ENCODE measurements at places on chromosomes 12 and 14.

DNA sequence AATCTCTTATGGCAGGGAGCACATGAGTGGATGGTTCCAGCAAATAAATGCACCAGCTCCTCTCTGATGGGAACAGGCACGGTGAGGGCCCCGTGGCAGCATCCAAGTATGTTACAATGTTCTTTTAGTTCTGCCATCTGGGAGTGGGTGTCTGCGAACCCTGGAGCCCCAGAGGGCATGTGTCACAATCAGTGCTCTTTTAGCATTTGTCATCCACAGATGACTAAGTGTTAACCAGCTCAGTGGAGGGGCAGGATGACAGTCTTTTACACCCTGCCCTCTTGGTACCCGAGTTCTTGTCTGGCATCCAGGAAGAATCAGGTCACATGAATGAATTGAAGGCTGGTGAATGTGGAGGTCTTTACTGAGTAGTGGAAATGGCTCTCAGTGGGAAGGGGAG, 560.4 kb upstream of the FLRT2 start:
- DNase-seq: peak; percentile 85

DNA sequence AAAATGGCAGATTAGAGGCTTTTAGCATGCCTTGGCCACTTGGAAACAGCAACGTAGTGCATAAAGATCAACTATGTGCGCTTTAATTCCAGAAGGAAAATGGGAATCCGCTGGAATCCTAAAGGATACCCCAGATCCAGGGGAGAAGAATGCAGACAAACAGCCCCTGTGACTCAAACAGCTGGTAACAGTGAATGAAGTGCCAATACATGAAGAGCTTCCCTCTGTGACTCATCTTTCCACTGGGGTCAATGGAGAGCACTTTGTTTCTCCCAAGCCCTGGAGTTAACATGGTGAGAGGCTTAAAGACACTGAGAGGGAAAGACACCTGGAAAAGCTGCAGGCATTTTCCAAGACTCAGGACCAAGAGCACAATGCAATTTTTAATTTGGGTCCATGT, 263.1 kb downstream of the CEP128 start:
- peak; percentile 52 for DNase-seq

GRCh38 chr14:55433880-55434804, 6.3 kb downstream of the TBPL2 start:
- no peak for DNase-seq

DNA sequence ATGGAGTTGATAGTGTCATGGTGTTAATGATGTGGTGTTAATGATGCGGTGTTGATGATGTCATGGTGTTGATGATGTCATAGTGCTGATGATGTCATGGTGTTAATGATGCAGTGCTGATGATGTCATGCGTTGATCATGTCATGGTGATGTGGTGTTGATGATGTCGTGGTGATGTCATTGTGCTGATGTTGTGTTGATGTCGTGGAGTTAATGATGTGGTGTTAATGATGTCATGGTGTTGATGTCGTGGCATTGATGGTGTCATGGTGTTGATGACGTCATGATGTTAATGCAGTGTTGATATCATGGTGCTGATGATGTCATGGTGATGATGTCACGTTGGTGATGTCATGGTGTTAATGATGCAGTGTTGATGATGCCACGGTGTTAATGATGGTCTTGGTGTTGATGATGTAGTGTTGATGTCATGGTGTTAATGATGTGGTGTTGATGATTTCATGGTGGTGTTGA, 49.1 kb upstream of the RIMBP2 start:
- DNase-seq: peak; percentile 41

DNA sequence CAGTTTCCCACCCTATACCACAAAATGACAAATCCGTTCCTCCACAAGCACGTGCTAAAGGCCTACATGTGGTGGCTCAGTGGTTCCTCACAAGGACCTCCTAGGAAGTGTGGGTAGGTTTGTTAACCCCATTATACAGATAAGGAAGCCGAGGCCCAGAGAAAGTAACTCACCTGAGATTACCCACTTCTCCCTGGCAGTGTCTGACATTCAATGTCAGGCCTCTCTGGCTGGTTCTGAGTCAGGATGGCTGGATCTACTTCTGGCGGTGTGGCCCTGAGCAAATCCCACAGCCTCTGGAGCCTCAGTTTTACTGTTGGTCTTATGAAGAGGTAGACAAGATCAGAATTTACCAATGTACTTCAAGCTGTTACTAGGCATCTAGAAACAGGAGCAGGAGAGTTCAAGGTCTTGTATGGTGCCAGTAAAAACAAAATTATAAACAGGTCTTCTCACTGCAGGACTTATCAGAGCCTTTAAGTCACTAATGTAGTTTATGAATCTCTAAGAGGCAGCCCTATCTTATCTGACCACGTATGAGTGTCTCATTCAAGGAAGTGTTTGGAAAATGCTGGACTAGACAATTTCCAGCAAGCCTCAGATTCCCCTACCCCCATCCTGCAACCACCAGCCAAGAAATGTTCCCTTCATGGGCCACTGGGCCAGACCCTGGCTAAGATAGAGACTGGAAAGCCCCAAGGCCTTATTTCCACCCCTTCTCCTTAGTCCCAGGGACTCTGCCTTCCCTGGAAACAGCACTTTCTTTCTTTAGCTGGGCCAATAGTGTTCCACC, 4.2 kb downstream of the HSPB8 start:
- DNase-seq: no peak

DNA sequence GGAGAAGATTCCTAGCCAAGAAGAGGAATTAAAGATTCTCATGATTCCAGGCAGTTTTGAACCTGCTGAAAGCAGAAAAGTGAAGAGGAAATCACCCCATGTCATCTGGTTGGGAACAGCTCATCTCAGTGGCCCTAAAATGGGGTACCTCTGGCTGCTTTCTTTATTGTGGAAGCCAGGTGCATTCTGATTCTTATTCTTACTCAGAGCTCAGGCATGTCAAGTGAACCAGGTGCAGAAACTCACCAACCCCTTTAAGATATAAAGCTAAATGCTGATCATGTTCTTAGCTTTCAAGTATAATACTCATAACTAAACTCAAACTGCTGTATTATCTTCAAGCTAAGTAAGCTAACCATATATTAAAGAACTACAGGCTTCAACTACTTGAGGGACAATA, 253.9 kb upstream of the ARID2 start:
- peak; percentile 2 for DNase-seq

GRCh38 chr12:111792155-111792855, 25.6 kb downstream of the ALDH2 start:
- peak; percentile 48 for DNase-seq

GRCh38 chr14:93977790-93978581, 1.6 kb upstream of the ASB2 start:
- no peak for DNase-seq

- DNase-seq: peak; percentile 70
Observed at GRCh38 chr12:6766651-6767349, 637 bp downstream of the PTMS start.

- peak; percentile 97 for DNase-seq
Observed at GRCh38 chr14:95507174-95507573, 9.3 kb downstream of the SYNE3 start.

GRCh38 chr12:70486588-70486987, 120.5 kb downstream of the KCNMB4 start:
- no peak for DNase-seq

GRCh38 chr12:22257100-22257499, 77.4 kb downstream of the ST8SIA1 start:
- peak; percentile 82 for DNase-seq

DNA sequence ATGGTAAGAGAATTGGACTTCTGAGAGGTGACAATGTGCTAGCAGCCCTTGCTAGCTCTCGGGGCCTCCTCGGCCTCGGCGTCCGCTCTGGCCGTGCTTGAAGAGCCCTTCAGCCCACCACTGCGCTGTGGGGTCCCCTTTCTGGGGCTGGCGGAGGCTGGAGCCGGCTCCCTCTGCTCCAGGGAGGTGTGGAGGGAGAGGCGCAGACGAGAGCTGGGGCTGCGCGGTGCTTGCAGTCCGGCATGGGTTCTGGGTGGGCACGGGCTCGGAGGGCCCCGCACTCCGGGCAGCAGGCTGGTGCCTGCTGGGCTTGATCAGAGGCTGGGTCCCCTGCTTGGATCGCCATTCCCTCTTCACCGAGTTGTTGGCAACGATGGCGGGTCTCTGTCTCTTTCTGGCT, 226.4 kb upstream of the AMIGO2 start:
- DNase-seq: no peak

GRCh38 chr12:113818283-113818682, 147.8 kb downstream of the RBM19 start:
- DNase-seq: no peak

DNA sequence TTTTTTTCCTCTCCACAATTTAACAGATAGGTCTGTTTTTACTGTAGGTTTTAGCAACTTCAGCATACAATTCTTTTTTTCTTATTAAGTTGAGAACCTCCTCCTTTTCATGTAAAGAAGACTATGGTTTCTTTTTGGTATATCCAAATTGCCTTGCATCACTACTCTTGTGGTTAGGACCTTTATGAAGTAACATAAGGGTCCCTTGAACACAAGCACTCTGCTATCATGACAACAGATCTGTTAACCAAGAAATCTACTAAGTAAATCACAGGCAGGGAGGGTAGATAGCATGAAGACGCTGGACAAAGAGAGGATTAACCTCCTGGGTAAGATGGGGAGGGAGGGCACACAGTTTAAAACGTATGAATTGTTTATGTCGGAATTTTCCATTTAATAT, 380.6 kb downstream of the CCDC91 start:
- DNase-seq: no peak

DNA sequence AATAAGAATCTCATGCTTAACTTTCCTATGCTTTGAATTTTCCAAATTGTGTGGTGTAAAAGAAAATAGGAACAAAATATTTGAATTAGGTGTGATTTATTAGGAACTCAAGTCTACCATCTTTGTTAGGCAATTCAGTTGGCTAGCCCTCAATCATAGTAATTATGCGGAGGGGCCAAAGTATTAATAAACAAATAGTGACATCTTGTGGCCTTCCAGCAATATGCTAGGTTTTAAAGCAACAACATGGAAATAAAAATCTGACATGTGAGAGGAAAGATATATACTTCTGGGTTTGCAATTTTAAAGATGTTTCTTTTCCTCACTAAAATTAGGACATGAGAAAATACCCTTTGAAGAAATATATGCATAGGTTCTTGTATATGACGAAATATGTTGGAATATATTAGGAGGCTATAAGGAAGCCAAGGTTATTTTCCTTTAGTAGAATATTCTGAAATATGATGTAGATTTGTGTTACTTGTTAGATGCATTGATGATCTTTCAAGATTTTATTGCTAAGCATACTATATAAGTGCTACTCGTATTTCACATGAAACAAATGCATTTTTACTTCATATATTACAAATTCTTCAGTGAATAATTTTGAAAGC, 200.4 kb downstream of the PTPRO start:
- peak; percentile 73 for DNase-seq

- DNase-seq: peak; percentile 19
Observed at GRCh38 chr14:24634158-24634557, at the start of gene GZMB. Gene GZMB, minus strand, starts transcription at chr14:24634190. Its CDS starts 30 bp downstream, at chr14:24634160.

DNA sequence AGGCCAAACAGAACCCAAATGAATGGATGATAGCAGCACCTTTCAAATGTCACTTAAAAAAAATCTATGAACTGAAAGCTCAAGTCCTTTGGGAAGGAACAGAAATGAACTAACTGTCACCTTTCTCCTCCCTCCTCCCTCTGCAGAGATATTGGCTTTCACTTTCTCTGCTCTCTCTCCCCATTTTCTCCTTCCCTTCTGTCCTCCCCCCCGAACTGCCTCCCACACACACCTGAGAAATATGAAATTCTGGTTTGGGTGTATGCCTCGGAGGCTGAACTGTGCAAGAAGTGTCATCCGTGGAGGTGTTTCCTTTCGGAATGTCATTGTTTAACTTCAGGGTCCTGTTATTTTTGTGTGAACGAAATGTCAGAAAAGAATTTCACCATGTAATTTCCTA, 87.8 kb downstream of the NEDD1 start:
- DNase-seq: no peak

- DNase-seq: no peak
Observed at GRCh38 chr12:92140896-92141536, 4.6 kb downstream of the BTG1 start.

DNA sequence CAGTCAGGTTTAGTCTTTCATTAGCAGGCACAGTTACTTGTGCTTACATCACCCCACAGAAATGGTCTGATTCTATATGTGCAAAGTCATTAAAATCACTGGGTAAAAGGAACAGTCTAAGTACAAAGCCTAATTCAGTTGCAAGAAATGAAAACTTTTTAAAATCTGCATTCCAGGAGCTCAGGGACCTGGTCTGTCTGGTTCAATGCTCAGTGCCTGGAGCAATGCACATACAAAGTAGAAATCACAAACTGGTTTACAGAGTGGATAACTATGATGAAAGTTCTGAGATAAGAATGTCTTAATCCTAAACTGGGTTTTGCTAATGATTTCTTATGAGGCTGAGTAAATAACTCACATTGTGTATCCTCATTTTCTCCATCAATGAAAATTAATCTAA, 28.7 kb downstream of the LMNTD1 start:
- DNase-seq: peak; percentile 49

DNA sequence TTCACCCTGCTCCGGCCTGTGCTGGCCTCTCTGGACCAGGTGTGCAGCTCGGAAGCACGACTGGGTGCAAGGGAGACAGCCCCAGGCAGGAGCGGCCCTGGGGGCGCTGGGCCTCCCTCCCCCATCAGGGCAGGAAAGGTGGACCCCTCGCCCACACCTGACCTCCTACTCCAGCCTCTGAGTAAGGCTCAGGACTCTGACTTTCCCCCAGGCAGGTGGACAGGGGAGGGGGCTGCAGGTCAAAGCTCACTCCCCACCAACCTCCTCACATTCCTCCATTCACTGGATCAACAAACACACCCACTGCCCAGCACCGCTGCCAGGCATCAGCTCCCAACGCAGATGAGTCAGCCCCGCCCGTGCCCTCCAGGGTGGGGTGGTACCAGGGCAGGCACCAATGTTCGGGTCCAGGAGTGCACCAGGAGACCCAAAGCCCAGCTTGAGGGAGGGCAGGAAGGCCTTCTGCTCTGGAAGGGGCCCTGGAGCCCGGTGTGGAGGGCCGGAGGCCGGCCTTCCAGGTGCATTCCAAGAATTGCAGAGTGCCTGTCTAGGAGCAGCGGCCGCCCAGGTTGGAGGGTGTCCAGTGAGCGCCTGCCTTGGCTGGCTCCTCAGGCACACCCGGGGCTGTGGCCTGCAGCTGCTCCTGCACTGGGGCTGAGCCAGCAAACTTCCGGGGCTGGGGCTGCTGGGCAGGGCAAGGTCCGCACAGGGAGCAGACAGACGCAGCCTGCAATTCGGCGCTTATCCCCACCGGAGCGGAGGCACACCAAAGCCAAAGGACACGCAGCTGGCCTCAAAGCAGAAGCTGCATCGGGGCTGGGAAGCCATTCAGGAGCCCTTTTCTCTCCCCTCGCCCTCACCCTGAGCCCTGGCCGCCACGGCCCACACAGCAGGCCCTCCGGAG, 1.6 kb upstream of the INF2 start:
- DNase-seq: peak; percentile 79

Data from epithelial cell of esophagus (primary cell).